DMS 273 treated with DMSO at 0.1 percent for 48 hours (cell line): ENCODE measurements at places on chromosomes 1 and 21.

DNA sequence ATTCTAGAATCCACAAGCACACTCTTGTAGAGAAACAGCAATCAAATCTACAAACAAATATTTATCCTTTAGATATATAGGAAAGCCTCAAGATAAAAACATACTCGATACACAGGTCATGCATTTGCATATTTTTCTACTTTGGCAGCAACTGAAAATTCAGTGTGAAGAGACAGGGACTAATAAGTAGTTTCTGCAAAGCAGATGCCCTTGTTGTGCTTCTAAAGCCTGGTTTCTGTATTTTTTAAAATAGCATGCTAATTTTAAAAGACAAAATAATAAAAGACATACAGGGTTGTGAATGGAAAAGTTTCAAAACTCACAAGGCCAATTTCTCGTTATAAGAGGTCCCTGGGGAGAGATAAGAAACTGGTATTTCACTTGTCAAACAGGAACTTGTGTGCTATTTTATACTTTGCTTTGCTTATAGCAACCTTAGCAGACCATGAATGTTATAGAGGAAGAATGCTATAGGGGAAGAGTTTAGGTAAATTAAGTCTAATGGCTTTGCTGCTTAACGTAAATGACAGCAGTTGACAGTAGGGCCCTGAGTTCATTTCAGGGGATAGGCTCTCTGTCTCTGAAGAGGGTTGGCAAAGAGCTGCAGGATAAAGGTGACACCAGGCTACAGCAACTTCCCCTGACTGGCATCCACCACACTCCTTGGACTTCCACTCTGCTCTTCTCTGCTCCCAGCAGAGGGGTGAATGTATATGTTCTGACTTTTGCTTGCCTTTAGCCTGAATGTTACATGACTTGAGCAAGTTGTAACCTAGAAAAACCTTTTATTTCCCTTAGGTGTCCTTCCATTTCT, 9.4 kb upstream of the RGS13 start:
- no peak for DNase-seq

GRCh38 chr1:154353460-154353904, 28.2 kb downstream of the ATP8B2 start:
- DNase-seq = peak; percentile 19

- DNase-seq = no peak
Observed at GRCh38 chr1:14881775-14882672, 271.5 kb upstream of the TMEM51 start.

GRCh38 chr1:226983247-226983991, 43.3 kb downstream of the COQ8A start:
- DNase-seq = no peak

- no peak for DNase-seq
Observed at GRCh38 chr21:26972192-26972591, 5.3 kb upstream of the ADAMTS5 start.

DNA sequence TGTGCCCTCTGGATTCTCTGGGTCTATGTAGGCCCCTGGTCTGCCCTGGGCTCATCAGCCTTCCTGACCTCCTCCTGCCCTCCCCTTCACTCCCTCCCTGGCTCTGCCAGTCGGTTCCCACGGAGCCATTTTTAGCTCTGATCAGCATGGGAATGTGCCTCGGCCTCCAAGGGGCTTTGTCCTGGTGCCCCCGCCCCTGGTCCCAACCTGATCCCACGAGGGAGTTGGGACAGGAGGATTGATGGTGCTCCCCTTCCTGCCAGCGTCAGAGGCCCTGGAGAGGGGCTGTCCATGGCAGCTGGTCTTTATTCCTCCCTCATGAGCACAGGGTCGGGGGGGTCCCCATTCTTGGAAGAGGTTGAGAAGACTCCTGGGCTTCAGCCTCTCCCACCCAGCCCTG, 24.9 kb downstream of the ETNK2 start:
- no peak for DNase-seq
